ENCODE measurements at places on chromosomes 5 and 9. TPM values are rescaled to one million over a fixed set of nuclear protein-coding genes. Genes with fewer than 3 reads are reported as not detected.

DNA sequence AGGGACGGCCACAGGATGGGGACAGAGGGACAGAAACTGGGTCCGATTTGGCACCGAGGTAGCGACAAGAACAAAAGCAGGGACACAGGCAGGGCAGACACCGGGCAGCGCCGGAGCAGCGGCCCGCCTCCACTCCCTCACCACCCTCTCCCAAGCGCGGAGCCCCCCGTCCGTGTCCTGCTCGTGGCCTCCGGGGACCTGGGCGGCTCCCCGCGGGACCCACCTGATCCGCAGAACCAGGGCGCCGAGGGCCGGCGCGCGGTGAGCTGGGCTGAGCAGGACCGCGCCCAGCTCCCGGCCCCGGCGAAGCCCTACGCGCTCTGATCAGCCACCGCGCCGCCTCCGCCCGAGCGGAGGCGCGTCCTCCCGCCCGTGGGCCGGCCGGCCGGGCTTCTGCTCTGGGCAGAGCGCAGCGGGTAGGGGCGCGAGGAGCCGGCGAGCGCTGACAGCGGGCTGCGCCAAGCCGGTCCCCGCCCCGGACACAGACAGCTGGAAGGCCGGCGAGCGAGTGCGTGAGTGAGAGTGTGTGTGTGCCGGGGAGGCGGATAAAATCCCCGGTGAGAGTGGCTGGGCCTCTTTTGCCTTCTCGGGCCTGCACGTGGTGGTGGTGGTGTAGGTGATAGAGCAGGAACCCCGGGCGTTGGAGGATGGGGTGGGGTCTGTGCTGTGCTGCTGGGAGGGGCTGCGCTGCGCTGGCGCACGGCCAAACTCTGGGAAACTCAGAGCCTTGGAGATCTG, at the start of gene GGTA1:
Gene GGTA1, minus strand, starts transcription at position 418 of the 738 bp plus-strand sequence. CDS start 31,922 bp downstream, outside the sequence.
- DNase-seq, result peak; percentile 23

DNA sequence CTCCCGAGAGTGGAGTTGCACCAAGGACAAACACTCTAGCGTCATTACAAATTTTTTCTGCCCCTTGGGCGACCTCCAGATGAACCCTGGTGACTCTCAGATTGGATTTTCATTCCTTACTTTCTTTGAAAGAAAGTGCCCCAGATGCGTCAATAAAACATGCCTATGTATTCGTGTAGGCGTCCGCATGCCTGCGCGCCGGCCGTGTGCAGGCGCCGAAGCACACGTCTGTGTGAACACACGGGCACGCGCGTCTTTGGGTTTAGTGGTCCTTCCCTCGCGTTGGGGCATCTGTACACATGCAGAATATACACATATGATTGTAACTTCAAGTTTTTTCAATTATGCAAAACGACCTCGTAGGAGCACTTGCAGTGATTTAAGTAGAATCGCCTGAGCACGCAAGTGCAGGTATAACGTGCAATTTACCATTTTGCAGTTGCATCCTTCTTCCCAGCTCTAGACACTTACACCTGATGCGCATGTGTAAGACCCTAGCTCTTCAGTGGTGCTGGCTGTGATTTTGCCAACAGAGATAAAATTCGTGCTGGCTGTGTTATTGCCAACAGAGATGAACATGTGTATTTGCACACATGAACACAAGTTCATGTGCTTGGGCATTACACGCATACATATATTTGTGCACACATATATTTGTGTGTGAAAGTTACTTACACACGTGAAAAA, 1.9 kb upstream of the LHX2 start:
- no peak for DNase-seq

The C9orf50 gene
- not detected for total RNA-seq

- no peak for DNase-seq
Measured at GRCh38 chr9:3903906-3904305, 378.1 kb upstream of the RFX3 start.

The SGCD gene
- total RNA-seq, result not detected

DNA sequence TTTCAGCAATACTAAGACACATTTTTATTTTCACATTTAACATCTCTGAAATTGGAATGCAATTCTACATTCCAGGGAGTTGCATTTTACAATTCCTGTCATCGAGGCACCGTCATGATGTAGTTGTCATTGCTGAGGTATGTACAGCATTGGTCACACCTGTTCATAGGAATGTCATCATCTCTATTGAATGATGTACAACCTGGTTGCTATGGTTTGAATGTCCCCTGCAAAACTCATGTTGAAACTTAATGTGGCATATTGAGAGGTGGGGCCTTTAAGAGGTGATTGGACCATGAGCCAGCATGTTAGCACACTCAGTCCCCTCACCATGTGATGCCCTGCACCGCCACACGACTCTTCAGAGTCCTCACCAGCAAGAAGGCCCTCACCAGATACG, 103.1 kb downstream of the CEMIP2 start:
- DNase-seq, result no peak

DNA sequence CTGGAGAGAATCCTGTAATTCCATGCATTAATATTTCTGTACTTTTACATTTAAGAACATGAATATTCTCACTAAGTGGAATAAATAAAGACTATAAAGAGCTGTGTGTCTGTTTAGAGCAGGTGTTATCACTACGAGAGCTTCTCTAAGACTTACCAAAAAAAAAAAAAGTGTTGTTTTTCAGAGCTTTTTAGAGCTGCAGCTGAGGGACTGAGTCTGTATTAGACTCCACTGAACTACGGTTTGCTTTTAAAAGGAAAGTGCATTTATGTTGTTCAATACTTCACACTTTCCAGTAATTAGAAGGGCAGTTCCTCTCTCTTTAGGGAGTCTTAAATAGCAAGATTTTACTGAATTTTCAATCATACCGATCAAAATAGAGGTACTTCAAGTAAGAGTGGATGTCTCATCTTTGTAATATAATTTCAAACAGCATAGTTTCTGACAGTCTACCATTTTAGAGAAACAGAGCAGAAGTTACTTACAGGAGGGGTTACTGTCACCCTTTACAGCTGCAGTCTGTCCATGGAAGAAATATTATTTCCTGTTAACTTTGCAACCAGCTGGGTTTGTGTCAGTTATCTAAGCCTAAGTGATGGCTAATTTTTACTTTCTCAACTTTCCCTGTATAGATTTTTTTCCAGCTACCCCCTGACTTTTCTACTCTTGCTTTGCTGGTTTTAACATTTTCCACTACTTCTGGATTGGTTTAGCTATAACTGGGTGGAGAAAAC, 2.4 kb downstream of the SYK start:
- DNase-seq, result no peak

The PSMB7 gene
- total RNA-seq, result 191 TPM
